ENCODE measurements at places on chromosomes 13 and 19. TPM values are rescaled to one million over a fixed set of nuclear protein-coding genes. Genes with fewer than 3 reads are reported as not detected.
A peak's percentile ranks its signal among the peaks of the same experiment; 100 is the strongest.

ZNF556 gene
- polyA plus RNA-seq: not detected

GRIK5 gene
- 0.19 TPM for polyA plus RNA-seq

PGLYRP2 gene
- not detected for polyA plus RNA-seq

OSCAR gene
- polyA plus RNA-seq: 0.27 TPM

GRCh38 chr13:49844181-49844580 lies 51.7 kb upstream of the KPNA3 start:
- no peak for DNase-seq

DNA sequence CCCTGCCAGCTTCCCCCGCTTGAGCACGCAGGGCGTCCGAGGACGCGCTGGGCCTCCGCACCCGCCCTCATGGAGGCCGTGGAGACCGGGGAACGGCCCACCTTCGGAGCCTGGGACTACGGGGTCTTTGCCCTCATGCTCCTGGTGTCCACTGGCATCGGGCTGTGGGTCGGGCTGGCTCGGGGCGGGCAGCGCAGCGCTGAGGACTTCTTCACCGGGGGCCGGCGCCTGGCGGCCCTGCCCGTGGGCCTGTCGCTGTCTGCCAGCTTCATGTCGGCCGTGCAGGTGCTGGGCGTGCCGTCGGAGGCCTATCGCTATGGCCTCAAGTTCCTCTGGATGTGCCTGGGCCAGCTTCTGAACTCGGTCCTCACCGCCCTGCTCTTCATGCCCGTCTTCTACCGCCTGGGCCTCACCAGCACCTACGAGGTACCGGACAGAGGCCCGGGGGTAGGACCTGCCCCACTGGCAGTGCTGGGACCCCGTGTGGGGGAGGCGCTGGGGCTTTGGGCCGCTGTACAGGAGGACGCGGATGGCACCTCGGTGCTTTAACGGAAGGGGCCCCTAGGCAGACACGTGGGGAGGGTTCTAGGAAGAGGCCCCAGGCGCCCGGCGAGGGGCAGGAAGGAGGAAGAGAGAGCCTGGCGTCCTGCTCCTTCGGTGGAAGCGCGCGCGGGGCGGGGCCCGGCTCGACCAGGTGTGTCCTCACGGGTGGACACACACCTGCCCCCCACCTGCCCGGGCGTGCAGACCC lies 681 bp downstream of the SLC5A5 start:
- no peak for DNase-seq

GRCh38 chr19:45146741-45147205 lies 14.0 kb downstream of the NKPD1 start:
- no peak for DNase-seq

DNA sequence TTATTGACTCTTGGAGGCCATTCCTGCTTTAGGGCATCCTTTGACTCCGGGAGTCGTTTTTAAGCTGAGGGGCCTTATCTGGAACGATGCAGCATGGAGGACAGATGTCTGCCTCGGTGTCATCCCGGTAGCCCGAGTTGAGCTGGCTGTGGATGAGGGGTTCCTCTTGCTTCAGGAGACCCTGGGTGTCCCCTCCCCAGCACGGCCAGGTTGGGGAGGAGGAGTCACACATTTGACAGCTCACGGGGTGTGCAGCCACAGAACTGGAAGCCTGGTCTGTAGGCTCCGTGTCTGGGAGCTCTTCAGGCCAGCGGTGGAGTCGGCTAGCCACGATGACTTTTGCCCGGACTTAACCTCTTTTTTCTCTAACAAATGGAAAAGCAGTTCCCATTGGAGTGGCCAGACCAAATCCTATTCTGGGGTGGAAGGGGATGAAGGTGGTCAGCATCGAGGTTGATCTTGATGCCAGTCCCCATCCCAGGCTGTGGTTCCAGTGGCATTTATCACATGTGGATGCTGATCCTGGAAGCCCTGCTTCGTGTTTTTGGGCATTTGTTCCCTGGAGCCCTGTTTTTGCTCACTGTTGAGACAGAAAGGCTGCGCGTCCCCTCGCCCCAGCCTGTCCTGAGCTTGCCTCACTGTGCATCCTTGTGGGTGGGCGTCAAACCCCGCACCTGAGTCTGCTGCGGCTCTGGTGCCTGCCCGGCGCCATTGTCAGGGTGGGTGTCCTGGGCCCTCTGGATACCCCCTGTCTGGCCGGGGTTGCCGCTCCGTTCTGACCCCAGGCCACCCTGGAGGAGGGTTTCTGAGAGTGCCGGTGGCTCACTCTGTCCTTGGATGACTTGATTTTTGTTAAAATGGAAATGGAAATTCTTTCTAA lies 12.0 kb downstream of the TFDP1 start:
- no peak for DNase-seq

DNA sequence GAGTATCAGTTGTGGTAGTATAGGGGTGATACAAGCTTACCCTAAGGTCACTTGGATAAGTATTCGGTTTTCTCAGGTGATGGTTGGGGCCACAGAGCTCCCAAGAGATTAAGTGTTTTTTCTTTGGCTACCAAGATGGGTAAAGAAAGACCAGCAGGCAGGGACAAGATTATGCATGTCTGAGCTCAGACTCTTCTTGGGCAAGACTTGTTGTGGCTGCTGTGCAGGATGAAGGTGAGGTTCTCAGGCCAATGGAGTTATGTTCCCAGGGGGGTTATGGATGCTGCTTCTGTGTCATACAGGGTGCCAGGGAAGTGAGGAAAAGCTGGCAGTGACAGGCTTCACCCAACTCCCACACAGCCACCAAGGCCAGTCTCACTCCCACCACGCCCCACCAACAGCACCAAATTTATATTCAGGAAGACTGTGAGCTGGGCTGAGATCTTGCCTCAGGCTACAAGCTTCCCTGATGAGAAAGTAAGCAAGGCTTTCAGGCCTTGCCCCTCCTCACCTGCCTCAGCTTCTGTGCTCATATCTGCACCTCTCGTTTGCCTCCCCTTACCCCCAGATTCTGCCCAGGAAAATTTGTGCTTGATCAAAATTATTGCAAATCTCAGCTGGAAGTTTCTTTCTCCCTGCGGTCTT lies 511.8 kb upstream of the SLITRK1 start:
- peak; percentile 90 for DNase-seq
